ENCODE measurements at places on chromosomes 12 and 14.

DNA sequence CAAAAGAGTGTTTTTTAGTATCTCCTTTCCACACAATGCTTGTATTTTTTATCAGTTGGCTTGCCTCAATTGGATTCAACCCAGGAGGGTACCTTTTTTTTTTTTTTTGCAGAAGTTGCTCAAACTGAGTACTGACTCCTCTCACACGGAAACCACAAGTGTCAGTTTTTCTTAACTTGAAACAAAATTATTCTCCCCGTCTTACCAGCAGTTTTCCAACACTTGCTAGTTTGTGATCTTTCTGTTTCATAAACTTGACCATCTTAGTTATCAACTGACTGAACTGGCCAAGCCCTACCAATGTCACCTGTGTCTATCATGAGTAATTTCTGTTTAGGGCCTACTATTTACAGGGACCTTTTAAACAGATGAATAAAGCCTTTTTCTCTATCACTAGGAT lies 34.1 kb upstream of the ITPR2 start:
- DNase-seq = no peak

DNA sequence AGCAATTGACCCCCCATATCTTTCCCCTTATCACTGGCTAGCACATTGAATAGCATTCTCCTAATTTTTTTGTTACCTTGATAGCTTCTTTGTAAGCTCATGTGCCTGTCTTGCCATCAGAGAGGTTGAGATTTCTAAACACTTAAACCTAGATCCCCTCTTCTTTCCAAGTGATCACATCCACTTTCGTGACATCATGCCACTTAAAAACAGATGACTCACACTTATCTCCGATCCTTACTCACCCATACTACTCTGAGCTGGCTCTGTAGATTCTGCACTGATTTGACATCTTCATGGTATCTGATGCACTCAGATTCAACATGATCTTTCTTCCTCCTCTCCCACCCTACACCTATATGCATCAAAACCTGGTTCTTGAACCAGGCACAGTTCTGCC lies 10.5 kb downstream of the GPR137C start:
- no peak for DNase-seq

- DNase-seq = peak; percentile 49
Measured at GRCh38 chr14:75578786-75579337, 442 bp downstream of the FLVCR2 start.

GRCh38 chr12:11744410-11744801 lies 94.9 kb downstream of the ETV6 start:
- DNase-seq = no peak

DNA sequence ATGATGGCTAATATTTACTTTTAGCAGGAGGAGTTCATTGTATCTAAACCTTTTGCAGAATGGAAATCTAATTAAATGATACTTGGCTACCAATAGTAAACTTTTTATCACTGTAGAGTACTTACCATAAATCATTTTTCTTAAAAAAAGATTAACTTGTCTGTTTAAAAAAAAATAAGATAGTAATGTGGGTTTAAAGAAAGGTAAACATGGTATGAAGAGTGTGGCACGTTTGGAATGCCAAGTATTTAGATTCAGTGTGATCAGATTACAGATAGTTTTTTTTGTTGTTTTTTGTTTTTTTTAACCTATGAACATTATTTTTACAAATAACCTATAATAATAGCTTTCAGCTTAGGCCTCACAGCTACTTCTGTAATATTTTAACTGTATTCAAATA lies 25.8 kb downstream of the KTN1 start:
- DNase-seq = no peak

DNA sequence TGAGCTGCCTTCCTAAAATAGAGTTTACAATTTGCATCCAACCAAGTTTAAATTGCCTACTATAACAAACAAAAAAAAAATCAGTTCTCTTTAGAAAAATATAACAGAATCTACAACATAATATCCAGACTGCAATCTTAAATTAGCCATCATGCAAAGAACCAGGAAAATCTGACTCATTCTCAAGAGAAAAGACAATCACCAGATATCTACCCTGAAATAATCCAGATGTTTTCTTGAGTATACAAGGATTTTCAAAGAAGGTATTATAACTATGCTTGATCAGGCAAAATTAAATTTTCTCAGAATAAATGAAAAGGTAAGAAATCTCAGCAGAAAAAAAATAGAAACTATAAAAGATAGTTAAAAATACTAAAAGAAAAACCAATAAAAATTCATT lies 115.6 kb downstream of the CCER1 start:
- no peak for DNase-seq

DNA sequence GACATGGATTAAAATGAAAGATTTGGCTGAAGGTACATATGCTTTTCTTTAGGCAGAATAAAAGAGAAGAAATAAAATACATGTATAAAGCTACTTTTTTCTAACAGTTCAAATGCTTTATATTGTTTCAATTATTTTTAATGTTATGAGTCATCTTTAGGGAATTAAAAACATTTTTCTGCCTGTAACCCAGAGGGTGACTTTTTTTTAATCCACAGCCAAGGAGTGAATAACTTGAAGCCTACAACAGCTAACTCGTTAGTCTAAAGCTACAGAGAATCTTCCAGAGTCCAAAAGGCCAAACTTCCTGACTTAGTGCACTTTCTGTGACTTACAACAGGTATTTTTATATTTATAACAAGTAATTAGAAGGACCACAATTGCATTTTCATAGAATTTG lies 151.6 kb downstream of the SEC23A start:
- no peak for DNase-seq

DNA sequence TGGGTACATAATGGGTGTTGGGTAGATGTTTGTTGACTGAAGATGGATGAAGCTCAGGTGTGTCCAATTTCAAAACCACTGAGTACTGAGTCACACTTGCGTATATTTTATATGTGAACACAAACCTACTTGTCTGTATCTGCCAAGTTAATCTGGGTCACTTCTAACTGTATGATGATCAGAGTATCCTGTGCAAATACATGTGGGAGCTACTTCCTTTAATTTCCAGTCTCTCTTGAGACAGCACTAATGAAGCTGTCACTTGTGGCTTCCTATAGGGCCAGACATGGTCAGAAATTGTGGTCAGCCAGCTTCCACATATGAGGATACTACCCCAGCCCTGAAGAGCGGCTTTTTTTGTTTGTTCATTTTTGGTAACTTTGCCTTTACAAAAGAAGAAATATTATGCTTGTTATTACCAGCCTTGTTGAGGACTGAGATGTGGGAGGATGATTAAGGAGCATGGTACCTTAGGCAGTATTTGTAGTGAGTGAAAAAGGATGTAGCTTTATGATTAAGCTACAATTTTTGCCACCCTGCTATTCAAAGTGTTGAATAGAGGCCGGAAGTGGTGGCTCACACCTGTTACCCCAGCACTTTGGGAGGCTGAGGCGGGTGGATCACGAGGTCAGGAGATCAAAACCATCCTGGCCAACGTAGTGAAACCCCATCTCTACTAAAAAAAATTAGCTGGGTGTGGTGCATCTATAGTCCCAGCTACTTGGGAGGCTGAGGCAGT lies 32.4 kb downstream of the PLXNC1 start:
- DNase-seq = no peak

- DNase-seq = peak; percentile 90
Measured at GRCh38 chr12:91529829-91530228, 347.2 kb upstream of the DCN start.

DNA sequence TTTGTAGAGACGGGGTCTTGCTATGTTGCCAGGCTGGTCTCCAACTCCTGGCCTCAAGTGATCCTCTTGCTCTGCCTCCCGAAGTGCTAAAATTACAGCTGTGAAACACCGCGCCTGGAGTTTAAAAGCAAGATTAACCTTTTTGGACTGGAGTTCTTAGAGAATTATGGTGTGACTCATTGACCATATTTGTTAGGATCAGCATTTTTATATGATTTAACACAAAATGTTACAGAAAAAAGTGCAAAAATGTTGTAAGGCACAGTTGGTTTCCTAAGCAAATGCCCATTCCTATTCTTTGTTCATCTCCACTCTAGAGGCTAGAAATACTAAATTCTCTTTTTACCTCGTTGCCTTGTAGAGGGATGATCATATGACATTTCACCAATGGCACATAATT lies 27.6 kb downstream of the SLC35E3 start:
- no peak for DNase-seq

- no peak for DNase-seq
Measured at GRCh38 chr12:91387461-91388134, 205.0 kb upstream of the DCN start.

GRCh38 chr12:101356794-101357193 lies 50.8 kb downstream of the ARL1 start:
- DNase-seq = no peak

DNA sequence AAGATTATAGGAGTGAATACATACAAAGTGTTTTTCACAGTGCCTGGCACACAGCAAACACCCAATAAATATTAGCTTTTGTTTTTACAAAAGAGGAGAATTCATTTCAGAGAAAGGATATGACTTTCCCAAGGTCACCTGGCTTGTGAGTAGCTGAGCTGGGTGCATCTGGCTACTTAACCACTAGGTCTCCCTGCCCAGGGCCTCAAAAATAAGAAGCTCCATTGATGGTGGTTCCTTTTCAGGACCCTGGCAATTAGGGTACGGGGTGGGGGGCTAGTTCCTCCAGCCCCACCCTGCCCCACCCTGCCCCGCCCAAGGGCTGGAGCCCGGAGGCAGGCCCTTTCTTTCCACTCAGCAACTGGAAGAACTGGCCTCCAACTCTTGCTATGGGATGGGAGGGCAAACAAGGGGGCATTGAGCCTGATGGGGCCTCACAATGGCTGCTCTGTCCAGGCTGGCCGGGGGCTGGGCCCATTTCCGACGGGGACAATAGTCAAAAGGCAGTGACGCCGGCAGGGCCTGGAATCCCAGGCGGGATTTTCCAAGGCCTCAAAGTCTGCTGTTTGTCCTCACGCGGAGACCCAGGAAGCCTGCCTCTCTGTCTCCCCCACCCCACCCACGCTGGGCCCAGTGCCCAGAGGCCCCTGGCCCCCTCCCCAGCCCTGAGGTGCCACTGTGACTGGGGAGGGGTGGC lies 8.2 kb upstream of the ATG101 start:
- no peak for DNase-seq

DNA sequence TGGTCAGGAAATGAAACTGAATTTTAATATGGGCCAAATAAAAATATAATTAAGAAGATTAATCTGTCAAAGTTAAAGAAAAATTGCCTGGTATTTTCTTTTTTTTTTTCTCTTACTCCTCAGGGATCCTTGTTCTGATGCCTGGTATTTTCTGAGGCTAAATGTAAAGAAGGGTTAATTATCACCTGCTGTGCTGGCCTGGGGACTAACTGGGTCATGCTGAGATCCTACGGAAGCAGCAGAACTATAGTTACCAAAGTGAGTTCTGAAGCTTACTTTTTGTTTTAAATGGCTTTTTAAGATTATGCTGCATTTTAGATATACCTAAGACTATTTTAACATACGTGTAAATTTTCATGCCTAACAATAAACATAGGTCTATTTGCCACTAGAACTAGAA lies 23.3 kb downstream of the ZC2HC1C start:
- no peak for DNase-seq

DNA sequence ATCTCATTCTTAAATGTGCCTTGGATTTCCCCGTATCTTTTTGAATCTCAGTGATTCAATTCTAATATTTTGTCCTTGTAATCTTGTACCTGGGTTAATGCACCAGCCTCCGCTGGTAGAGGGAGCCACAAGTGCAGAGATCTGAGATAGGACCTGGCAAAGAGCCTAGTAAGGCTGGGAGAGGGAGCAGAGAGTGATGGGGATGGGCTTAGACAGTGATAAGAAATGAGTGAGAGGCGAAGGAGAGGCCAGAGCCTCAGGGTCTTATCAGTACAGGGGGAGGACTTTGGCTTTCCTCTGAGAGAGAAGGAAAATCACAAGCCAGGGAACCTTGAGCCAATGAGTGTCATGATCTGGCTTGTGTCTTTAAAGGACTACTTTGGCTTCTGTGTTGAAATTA lies 30.5 kb upstream of the LMNTD1 start:
- DNase-seq = no peak

- no peak for DNase-seq
Measured at GRCh38 chr12:27024291-27024690, 1.9 kb downstream of the MED21 start.

GRCh38 chr12:63880742-63881263 lies 36.3 kb downstream of the SRGAP1 start:
- no peak for DNase-seq

DNA sequence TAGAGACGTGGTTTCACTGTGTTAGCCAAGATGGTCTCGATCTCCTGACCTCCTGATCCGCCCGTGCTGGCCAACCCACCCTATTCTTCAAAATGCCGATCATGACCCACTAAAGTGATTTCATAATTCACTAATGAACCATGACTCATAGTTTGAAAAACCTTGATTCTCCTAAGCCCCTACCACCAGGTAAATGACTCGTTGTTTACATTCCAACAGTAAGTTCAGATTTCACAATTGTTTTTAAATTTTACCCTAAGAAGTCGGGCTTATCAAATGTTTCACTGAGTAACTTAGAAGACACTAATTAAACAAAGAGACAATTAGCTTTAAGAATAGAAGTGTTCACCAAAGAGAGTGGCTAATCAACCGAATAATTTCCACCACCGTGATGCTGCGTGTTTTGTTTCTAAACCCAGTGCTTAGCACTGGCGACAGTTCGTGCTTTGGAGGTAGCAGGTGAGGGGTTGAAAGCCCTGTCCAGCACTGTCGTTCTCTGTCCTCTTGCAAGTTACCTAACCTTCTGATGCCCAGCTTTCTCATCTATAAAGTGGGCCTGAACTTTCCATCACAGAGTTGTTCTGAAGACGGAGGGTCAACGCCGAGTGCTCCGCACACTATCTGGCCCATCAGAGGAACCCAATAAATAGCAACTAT lies 136.5 kb downstream of the NTF3 start:
- no peak for DNase-seq

DNA sequence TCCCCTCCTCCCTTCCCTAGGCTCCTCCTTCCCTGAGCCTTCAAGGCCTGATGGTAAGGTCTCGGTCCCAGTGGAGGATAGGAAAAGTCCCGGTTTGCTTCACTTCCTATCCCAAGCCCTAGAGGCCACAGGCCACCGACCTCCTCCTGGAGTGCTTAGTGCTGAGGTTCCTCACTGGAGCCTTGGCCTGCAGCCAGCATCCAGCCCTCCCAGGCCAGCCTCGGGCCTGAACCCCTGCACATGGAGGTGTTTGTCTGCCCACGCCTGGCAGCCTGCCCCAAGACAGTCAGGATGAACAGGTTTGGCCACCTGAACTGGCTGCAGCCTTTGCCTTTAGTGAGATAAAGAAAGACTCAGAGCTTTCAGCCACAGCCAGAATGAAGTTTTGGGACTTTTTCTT lies 15.8 kb upstream of the KRT7 start:
- peak; percentile 88 for DNase-seq

DNA sequence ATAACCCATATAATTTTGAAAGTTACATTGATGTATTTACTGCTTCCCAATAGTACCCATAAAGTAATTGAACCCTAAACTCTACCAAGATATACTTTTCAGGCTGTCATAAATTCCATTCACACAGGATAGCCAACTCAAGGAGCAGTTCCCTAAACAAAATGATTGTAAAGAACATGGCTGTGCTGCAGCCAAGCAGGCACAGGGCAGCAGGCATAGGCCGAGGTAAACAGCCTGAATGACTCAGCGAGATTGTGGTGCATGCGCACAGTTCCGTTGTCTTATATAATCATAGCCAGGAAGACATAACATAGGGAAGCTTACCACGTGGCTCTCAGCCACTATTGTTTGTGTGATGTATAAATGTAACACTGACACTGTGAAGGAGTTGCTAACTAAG lies 344.9 kb downstream of the FSCB start:
- DNase-seq = no peak

GRCh38 chr12:6468283-6468575 lies 2.2 kb downstream of the VAMP1 start:
- no peak for DNase-seq
